Activated CD4-positive, CD25-positive, alpha-beta regulatory T cell treated with anti-CD3 and anti-CD28 coated beads, Interleukin-2, amount 50 U/mL, for 72 hours (primary cell): ENCODE measurements at places on chromosomes 12 and 14.
A peak's percentile ranks its signal among the peaks of the same experiment; 100 is the strongest.

- DNase-seq, result no peak
Measured at GRCh38 chr14:78737116-78737515, 566.9 kb downstream of the NRXN3 start.

DNA sequence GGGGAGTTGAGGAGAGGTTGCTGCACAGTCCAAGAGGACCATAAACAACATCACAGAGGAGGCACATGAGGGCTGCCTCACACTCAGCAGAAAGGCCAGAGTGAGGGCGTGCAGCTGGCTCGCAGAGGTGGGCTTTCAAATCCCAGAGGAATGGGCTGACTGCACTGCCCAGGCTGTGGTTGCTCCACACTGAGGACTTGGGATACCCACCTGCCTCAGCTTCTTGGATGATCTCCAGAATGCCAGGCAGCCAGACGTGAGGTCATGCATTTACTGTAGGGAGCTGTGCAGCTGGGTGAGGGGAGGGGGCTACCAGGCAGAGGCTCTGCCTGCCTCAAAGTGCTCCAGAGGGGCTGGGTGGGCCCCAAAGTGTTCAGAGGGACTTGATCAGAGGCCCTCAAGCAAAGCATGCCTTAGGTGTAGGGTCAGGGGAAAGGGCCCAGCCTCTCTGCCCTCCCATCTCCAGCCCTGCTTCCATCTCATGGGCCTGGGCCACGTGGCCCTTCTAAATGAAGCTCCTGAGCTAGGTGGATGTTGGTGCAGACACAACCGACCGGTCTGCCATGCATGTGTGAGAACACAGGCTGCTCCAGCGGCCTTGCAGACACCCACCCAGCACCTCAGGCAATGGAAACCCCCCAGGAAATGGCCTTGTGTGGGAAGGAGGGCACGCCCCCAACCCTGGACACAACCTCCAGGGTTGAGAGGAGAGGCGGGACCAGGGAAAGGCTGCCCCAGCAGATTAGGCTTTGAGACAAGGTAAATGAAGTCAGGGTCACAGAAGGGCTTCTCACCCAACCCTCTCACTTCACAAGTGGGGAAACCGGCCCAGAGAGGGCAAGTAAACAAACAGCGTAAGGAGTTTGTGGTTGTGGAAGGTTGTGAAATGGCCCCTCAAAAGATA, 90.8 kb downstream of the NTF3 start:
- DNase-seq, result no peak

DNA sequence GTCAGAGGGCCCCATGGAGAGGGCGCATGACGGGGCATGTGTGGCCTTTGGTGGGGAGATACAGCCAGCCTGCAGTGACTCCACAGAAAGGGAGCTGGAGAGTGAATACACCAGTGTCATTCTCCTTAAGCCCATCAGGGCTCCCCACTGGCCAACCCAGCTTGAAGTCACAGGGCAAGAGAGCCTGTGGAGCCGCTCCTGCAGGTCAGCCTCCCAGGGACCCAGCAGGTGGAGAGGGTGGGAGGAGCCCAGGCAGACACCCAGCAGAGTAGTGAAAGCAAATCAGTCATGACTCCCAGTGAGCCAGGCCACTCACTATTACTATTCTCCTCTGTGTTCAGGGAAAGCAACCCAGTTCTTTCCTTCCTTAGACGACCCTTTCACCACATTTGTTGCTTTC, 110.0 kb upstream of the CPM start:
- DNase-seq, result no peak

GRCh38 chr14:50447461-50447860, 50.8 kb upstream of the CDKL1 start:
- DNase-seq, result no peak

DNA sequence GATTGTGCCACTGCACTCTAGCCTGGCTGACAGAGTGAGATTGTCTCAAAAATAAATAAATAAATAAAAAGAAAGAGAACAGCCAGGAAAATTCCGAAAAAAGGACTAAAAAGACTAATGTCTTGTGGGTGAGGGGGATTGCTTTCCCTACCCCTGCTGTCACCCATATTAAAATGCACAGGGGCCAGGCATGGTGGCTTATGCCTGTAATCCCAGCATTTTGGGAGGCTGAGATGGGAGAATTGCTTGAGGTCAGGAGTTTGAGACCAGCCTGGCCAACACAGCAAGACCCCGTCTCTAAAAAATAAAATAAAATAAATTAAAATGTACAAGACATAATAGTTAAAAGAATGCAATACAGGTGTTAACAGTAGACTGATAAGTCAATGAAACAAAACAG, 6.1 kb downstream of the DHRS1 start:
- no peak for DNase-seq

DNA sequence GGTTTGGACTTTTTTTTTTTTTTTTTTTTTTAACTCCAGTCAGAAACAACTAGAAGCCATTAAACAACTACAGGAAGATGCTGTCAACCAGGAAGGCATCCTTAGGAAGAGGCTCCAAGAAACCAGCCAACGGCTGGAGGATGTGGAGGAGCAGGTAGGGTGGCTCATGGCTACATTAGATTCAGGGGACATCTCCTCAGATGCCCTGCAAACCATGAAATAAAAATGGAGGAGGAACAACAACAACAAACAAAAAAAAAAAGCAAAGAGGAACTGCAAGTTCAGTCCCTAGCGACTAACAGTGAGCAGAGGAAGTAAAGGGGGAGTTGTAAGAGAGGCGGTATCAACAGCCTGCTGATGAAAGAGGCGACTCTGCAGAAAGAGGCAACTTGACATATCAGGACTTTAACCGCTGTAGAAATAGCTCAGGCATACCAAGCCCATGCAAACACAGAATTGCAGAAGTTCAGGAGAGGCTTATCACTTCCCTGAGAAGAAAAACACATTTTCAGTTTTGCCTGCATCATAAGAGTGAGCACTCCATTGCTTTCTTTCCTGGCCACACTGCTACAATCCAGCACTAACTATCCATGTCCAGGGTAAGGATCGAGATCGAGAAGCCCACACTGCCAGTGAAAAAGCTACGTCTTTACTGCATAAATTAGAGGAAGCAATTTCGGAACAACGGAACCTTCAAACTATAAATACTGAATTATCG, 103.5 kb upstream of the BCAT1 start:
- DNase-seq, result peak; percentile 55

- DNase-seq, result no peak
Measured at GRCh38 chr14:56814519-56814959, 4.3 kb upstream of the OTX2 start.

DNA sequence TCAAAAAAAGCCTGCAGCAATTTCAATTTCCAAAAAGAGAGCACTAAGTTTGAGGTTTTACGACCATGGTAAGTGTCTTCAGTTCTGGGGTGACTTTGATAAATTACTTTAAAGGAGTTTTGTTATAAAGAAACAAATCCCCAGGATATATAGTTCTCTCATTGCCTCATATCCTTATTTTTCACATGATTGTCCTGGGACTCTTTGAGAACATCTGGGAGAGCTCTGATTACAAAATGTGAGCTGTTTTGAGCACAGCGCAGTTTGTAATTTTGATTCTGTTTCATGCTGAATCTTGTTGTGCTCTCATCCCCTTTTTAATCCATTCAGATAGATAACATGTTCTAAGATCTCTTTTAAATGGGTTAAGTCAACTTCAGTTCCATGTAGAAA, 67.7 kb upstream of the DCN start:
- DNase-seq, result no peak

GRCh38 chr12:121288986-121289385, 7.5 kb downstream of the CAMKK2 start:
- DNase-seq, result no peak
